ENCODE measurements at places on chromosomes 3 and 15.

GRCh38 chr3:11165476-11165875 is 11.2 kb downstream of the HRH1 start:
- DNase-seq: no peak

DNA sequence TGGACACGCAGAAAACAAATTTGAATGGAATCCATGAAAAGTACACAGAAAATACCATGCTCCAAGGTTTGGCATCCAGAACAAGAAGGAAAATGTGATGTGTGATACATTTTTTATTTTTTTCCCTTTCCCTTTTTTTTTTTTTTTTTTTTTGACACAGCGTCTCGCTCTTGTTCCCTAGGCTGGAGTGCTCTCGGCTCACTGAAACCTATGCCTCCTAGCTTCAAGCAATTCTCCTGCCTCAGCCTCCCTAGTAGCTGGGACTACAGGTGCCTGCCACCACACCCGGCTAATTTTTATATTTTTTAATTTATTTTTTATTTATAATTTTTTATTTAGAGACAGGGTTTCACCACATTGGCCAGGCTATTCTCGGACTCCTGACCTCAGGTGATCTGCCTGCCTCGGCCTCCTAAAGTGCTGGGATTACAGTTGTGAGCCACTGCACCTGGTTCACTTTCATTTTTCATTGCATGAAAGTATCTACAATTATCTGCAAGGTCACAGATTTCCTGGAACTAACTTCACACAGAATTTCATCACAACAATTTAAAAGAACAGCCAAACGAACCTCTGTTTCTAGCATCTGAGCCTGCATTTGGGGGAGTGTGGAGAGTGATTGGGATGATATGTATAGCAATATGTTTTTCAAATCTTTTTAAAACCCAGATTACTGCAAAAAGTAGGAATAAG is 8.3 kb downstream of the POU1F1 start:
- DNase-seq: no peak

DNA sequence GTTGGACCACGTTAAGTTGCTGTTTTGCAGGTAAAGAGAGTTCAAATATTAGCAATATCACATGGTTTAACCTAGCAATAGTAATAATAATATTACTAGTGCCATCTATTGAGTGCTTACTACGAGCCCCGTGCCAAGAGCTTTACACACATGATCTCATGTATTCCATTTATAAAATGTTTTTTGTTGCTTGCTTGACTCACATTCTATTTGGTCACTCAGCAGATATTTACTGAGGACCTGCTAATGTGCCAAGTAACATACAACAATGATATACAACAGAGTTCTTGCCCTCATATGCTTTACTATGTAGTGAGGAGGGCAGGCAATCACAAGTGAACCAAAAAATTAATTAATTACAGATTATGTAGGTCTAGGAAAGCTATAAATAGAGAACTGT is 36.7 kb downstream of the CTDSPL start:
- no peak for DNase-seq

GRCh38 chr3:159806412-159806811 is 182.2 kb upstream of the IL12A start:
- DNase-seq: no peak

DNA sequence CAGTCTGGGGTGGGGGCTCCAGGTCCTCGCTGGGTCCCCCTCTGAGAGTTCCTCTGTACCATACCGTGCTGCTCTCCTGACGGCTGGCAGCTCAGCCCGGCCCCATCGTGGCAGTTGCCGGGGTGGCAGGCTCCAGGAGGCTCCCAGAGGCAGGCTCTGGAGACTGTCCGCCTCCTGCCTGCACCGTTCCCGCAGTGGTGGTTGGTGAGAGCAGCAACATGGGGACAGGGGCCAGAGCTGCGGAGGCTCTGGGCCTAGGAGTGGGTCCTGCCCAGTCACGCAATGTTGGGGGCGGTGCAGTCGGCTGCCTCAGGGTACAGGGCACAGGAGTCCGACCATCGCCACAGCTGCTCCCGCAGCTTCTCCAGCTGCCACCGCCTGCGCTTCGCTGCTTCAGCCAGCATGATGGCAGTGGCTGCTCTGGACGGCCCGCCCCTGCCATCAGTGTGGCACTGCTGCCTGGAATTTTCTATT is 492.7 kb downstream of the AGBL1 start:
- no peak for DNase-seq

DNA sequence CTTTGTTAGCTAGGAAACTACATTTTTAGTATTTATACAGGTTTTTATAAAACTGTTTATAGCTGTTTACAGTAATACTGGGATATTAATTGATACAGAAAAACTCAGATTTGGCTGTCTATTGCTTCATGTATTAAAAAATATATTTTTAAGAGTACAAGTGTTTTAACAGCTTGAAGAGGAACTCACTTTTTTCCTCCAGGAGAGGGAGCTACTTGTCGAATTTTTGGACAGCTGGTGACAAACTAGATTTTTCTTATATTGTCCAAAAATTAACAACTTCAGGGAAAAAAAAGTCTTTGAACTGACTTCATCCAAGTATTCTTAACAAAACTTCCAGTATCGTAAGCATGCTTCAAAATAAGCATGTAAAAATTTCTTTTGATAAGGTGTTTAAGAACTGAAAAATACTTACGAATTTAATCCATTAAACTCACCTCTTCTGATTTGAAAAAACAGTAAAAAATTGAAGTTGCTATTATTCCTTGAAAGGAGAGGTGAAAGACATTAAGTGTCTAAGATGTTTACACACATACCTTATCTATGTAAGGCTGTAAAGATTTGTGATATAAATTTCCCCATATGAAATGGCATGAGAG is 4.0 kb downstream of the DIPK2A start:
- DNase-seq: no peak

DNA sequence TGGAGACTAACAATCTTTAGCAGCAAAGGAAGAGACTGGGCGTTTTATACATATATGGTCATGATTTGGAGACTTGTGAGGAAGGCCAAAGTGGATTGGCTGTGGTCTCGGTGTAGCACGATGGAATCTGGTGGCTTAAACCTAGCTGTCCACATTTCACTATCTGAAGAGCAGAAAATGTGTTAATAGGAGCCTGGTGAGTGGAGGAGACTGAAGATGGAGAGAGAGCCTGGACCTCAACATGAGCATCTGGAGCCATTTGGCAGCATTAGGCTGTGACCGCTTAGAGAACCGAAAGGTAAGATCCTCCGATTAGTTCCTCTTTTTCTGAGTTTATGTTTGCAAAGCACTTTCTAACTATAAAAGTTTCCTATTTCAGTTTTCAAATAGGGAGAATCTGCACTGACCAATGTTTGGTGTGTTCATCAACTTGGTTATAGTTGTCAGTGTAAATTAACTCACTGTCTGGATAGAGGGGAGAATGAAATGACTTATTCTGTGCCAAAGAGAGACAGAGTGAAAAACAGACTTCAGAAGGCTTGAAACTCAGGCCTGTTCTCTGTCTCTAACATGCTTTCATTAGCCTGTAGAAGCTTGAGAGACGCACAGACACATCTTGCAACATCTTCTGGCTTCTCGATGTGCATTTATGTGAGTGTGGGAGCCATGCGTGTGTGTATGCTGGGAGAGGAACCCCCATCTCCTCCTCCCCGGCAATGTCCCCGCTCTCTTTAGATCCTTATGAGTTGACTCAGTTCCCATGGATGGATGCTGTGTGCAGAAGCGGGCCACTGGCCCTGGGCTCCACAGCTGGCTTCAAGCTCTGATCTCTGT is 244.7 kb upstream of the TBL1XR1 start:
- no peak for DNase-seq

GRCh38 chr3:169847896-169848295 is 21.8 kb downstream of the LRRC31 start:
- DNase-seq: no peak
